ENCODE measurements at places on chromosomes 11 and 22.
A peak's percentile ranks its signal among the peaks of the same experiment; 100 is the strongest.

GRCh38 chr11:35363854-35364780 is 55.2 kb downstream of the SLC1A2 start:
- DNase-seq: no peak

DNA sequence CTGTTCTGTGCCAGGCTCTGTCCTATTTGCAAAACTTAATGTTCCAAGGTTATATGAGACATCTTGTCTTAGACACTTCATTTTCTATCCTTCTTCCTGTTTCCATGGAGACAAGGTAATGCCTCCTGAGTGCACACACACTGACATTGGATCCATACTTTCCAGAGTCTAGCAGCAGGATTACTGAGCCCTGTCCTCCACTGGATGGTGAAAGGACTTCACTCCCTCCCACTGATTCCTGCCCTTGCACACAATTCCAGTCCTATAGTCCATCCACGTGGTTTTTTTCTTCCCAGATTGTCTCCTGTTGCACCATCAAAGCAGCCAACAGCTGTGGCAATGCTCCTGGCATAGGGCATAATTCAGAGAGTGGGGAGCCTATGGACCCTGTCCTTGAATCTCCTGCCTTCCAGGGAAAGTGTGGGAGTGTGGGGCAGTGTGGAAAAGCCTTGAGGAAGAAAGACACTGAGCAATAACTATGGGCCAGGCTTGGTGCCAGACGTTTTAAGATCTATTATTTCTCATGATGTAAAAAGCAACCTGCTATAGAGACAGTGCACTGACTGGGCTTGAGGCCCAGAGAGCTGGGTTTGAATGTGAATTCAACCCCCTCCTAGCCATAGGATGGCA is 31.3 kb downstream of the SERPINH1 start:
- DNase-seq: no peak

DNA sequence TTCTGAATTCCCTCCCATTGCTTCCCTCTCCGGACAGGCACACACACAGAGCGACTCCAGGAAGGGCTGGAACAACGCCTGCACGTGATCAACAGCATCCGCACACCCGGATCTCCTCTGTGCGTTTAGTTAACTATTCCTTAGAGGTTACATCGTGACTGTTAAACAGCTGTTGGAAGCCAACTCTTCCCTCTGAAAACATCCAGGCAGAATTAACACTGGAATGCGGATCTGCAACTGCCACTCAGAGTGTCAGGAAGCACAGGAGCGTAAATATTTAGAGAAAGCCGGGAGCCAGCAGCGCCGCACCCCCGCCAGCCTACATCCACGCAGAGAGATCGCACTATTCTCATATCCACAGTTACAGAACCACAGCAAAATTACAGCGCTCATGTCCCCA is 46.2 kb downstream of the SHANK2 start:
- DNase-seq: no peak

- peak; percentile 76 for DNase-seq
Measured at GRCh38 chr11:99020352-99021225, at the start of gene CNTN5. Gene CNTN5 (plus strand): TSS chr11:99020949.

GRCh38 chr11:57405271-57405860 is 14.9 kb upstream of the PRG2 start:
- DNase-seq: no peak

- no peak for DNase-seq
Measured at GRCh38 chr22:20172141-20172613, 21.3 kb upstream of the CCDC188 start.

DNA sequence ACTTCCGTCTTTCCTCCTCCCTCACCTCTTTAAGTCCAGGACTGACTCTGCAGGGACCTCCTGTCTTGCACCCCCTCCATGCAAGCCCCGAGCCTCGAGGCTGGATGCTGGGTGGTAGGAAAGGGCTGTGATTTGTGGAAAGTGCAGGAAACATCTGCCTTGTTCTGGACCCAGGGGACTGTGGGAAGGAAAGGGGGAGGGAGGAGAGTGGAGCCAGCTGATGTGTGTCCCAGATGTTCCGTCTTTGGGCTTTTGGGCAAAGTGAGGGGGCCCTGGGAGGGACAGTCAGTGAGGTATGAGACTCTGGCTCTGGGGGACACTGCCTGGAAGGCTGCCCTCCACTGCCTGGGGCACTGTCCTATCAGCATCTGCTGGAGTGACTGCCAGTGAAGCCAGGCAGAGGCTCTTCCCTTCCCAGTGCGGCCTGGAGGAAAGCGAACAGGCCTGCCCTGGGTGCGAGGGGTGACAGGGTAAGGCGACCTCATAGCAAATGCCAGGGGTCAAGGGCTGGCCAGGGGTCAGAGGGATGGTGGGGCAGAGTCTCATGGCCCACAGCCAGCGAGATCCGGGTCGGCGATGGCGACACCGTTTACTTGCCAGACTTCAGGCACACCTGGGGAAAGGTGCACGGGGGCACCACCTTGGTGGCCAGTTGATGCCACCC is 1.7 kb downstream of the MRGPRD start:
- DNase-seq: peak; percentile 17

- no peak for DNase-seq
Measured at GRCh38 chr22:25169278-25170031, 30.2 kb upstream of the CRYBB3 start.

DNA sequence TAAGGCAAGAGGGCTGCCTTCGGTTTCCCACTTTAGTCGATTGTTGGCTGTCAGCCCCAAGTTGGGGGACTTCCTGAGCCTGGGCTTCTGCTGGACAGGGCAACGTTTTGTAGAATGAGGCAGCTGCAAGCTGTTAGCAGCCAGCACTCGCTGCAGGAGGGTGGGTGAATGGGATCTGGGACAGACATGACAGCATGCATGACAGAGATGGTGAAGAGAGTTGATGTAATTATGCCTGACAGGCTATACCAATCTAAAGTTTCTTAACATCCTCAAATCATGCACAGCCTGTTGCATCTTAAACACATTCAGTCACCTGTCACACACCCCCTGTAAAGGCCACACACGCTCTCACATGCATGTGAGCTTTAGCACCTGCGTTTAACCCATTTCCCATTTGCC is 49.2 kb downstream of the CWC15 start:
- DNase-seq: peak; percentile 4

DNA sequence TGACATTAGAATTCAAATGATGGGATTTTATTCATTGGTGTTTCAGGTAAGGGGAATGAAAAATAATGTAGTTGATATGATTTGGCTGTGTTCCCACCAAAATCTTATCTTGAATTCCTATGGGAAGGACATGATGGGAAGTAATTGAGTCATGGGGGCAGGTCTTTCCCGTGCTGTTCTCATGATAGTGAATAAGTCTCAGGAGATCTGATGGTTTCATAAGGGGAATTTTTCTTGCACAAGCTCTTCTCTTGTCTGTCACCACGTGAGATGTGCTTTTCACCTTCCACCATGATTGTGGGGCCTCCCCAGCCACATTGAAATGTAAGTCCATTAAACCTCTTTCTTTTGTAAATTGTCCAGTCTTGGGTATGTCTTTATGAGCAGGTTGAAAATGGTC is 268.6 kb upstream of the CHORDC1 start:
- DNase-seq: no peak

DNA sequence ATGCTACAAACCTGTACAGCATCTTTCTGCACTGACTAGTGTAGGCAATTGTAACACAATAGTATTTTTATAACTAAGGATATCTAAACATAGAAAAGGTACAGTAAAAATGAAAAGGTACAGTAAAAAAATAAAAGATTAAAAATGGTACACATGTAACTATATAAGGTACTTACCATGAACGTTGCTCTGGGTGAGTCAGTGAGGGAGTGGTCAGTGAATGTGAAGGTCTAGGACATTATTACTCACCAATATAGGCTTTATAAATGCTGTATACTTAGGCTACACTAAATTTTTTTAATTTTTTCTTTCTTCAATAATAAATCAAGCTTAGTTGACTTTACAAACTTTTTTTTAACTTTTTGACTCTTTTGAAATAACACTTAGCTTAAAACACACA is 59.9 kb downstream of the EIF3M start:
- no peak for DNase-seq

DNA sequence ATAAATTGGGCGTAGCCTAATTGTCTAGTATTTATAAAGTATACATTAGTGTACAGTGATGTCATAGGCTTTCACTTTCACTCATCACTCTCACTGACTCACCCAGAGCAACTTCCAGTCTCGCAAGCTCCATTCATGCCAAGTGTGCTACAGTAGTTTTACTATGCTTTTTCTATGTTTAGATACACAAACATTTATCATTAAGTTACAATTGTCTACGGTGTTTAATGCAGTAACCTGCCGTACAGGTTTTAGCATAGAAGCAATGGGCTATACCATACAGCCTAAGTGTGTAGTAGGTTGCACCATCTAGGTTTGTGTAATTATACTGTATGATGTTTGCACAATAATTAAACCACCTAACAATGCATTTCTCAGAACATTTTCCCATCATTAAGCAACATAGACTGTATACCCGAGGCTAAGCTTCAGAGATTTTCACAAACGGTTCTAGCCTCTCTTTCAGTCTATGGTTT is 17.5 kb downstream of the OR9G1 start:
- DNase-seq: no peak

DNA sequence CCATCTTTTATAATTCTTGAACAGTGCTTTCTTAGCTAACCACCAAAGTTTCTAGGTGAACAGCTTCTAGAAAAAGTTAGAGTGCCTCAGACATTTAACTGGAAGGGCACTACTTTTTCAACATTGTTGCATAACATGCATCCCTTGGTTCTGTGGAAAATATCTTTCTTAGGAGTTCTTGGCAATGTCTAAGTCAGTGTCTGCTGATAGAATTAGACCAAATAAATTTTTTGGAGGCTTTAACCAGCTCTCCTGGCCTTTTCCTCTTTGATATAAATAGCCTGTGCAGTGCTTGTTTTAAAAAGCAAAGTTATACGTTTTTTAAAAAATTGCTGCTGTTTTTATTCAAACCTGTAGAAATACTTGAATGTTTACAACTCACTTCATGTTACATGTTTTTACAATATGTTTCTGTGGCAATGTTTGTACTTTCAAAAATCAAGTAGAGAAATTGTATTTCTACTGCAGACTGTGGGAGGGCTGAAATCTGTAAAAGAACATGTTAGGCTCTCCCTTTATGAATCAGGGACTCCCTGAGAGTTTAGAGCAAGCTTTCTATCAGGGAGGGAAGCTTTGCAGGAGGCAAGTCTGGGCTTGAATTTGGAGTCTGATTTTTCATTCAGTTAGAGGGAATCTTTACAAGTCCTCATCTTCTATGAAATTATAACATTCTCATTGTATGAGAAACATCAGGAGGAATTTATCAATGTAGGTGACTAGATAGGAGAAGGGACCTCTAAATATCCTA is 16.3 kb upstream of the PANX1 start:
- DNase-seq: no peak

DNA sequence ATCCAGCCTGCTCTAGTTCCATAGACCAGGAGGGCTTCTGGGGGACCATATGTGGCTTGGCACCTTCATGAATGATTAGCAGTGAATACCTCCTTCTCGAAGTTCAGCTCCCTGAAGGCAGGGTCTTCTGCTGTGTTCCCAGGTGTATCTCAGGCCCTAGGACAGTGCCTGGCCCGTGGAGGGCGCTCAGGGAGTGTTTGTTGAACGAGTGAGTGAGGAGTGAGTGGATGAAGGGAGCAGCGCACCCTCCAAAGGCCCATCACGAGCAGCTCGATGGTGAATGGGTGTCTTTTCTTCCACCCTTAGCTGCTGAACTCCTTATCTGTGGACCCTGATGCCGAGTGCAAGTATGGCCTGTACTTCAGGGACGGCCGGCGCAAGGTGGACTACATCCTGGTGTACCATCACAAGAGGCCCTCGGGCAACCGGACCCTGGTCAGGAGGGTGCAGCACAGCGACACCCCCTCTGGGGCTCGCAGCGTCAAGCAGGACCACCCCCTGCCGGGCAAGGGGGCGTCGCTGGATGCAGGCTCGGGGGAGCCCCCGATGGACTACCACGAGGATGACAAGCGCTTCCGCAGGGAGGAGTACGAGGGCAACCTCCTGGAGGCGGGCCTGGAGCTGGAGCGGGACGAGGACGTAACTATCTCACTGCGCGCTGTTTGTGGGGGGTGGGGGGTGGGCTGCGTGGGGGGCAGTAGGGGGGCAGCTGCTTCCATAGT is 9.5 kb downstream of the ANO1 start:
- no peak for DNase-seq

DNA sequence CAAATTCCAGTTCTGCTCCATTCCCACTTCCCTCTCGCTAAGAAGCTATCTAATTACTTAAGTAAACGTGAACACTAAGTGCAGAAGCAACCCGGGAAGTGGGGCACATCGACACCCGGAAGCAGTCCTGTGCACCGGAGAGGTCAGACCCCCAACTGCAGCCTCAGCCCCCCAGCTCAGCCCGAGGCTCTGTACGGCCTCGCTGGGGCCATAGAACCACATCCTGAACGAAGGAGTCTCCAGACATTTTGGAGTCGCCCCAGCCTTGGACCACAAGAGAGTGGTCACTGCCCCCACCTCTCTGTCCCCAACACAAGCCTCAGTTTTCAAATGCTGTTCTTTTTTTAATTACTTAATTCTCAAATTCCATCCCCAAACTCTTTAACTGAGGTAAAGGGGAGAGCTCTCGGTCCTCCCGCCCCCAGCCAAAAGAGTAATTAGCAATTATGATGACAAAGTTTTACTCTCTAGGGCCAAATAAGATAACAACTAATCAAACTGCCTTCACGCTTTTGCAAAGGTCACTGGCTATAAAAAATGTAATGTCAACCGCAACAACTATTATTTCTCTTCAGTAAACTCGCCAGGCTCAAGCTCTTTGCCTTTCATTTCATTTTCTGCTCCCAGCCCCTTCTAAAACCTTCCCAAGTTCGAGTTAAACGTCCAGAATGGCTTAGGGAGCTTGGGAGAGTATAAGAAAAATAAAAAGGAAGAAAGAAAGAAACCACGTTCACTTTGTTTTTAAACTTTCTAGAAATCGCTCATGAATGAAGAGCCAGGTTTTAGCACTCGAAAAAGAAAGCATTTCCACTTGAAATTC is 2.2 kb downstream of the PAX6 start:
- DNase-seq: no peak

DNA sequence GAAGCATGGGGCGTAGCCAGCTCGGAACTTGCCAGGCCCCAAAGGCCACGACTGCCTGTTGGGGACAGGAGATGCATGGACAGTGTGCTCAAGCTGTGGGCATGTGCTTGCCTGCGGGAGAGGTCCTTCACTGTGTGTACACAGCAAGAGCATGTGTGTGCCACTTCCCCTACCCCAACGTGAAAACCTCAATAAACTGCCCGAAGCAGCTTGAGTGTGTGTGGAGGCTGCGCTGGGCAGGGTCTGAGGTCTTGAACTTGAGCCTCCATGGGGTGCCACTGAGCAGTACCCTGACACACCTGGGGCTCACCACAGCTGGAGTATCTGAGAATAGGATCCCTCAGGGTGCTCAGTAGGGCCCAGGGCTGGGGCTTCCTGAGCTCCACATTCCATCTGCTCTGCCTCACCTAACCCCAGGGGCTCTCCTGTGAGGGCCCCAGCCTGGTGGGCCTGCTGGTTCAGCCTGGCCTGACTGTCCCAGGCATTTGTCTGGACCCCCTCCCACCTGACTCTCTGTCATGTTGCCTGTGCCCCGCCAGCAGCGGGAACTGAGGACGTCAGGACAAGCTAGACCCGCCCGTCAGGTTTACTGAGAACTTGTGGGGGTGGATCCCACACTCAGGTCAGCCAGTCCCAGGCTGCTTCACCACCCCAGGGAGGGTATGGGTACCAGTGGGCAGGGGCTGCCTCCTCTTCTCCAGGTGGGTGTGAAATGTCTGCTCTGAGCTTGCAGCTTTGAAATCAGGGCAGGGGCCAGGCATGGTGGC is 3.2 kb downstream of the RASSF7 start:
- no peak for DNase-seq

- DNase-seq: no peak
Measured at GRCh38 chr11:11213117-11213516, 139.9 kb downstream of the CSNK2A3 start.

All from D341Med (cell line).